Activated CD8-positive, alpha-beta memory T cell treated with anti-CD3 and anti-CD28 coated beads for 1 hour (primary cell): ENCODE measurements at places on chromosomes 1 and 21.

- DNase-seq = no peak
Observed at GRCh38 chr1:32170991-32171390, 8.5 kb upstream of the TXLNA start.

GRCh38 chr1:51760872-51761271, 117.7 kb downstream of the NRDC start:
- DNase-seq = no peak

- DNase-seq = no peak
Observed at GRCh38 chr1:160460683-160461287, 60.4 kb downstream of the VANGL2 start.

GRCh38 chr1:67941746-67942145, 108.5 kb upstream of the GNG12 start:
- DNase-seq = no peak

DNA sequence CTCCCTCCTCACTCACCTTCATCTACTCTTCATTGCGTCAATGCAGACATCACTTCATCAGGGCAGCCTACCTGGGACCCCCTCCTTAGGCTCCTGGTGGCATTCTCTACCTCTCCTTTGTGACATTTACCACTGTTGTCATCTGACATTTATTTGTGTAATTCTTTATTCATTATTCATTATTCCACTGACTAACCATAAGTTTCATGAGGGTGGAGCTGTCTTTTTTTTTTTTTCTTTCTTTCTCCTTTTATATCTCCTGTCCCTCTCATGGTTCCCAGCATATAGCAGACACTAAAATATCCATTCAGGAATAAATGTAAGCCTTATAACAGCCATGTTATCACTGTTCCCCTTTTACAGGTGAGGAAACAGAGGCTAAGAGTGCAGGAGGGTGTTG, 126.8 kb downstream of the KAZN start:
- no peak for DNase-seq

DNA sequence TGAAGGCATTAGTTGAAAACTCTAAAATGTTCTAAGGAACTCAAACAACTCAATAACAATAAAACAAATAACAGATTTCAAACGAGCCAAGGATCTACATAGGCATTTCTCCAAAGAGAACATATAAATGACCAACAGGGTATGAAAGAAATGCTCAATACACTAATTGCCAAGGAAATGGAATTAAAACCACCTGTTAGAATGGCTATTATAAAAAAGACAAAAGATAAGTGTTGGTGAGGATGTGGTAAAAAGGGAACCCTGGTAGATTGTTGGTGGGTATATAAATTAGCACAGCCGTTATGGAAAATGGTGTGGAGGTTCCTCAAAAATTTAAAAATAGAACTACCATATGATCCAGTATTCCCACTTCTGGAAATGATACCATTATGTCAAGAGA, 9.1 kb upstream of the VAV3 start:
- DNase-seq = no peak

- no peak for DNase-seq
Observed at GRCh38 chr1:28905921-28906666, 8.3 kb upstream of the EPB41 start.

DNA sequence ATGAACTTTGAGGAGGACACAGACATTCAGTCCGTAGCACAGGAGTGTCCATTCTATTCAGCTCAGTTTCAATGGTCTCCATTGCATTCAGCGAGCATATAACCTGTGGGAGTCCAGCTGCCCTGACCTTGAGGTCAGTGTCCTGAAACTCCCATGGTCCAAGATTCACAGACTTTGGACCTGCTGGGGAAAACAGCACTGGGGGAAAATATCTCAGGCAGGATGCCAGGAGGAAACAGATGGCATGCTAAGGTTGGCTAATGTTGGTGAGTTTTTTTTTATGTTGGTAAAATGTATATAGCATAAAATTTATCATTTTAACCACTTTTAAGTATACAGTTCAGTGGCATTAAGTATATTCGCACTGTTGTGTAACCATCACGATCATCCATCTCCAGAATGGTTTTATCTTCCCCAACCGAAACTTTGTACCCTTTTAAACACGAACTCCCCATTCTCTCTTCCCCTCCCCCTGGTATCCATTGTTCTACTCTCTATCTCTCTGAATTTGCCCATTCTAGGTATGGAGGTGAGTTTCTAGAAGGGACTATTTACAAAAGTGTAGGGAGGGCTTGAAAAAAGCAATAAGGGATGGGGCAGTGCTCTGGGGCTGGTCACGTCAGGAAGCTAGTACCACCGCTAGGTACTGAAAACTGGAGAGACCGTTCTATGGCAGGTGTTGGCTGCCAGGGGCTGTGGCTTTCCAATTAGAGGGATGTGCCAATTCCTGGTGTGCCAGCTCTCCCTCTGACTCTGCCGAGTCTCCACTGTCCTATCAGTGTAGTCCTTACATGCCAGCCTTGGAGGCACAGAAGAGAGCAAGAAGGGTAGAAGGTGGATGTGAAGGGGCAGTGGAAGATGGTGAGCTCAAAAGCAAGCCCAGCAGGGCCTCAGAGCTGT, 85.3 kb downstream of the FOXD2 start:
- DNase-seq = no peak

GRCh38 chr1:93178418-93178817, 1.8 kb downstream of the TMED5 start:
- no peak for DNase-seq

DNA sequence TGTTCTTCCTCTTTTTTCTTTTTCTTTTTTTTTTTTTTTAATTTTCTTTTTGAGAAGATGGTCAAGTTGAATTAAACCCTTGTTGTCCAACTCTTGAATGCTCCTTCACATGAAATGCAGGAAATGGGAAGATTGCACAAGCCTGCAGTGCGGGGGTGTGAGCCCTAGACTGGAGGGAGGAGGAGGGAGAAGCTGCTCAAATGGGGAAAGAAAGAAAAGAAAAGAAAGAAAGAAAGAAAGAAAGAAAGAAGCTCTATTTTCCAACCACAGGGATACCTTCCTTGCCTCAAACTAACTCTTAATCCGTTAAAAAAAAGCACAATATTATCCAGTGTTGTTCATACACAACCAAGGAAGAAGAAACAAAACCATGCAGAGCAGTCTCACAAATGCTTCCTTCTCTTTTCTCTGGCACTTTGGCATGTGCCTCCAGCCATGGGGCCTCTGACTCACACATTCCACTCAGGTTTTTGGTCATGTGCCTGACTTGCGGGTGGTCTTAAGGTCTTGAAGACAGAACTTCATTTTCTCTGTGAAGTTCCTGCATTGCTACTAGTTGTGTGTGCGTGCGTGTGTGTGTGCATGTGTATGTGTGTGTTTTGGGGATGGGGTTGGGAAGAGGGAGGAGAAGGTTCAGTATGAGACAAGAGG, 276.1 kb downstream of the RPS6KC1 start:
- no peak for DNase-seq

DNA sequence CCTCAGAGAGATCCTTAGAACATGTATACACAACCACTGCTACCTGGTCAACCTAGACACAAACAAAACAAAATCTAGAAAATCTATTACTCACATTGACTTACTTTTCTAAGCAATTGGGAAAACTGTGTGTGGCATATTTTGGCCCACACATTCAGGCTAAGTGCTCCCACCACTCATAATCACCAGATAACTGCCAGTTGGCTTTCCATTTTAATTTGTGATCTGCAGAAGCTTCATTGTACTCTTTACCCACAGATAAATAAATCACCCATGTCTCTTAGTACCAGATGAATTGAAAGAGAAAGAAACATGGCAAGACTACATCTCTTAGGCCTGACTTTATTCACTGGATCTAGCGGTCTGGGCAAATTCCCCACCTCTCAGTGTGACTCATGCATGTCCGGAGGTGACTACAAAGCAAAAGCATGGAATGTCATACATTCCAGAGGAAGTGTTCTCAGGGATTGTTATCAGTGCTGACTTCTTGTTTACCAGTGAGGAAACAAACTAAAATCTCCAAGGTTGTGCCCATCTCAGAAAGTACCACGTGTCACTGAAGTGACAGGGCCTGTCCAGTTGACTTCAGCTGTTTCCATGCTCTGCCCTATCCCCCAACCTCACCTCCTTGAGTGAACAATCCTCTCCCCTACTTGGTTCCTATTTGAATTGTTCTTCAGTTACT, 52.4 kb upstream of the BCL10 start:
- no peak for DNase-seq

- no peak for DNase-seq
Observed at GRCh38 chr1:211328084-211328694, 1.6 kb downstream of the TRAF5 start.

DNA sequence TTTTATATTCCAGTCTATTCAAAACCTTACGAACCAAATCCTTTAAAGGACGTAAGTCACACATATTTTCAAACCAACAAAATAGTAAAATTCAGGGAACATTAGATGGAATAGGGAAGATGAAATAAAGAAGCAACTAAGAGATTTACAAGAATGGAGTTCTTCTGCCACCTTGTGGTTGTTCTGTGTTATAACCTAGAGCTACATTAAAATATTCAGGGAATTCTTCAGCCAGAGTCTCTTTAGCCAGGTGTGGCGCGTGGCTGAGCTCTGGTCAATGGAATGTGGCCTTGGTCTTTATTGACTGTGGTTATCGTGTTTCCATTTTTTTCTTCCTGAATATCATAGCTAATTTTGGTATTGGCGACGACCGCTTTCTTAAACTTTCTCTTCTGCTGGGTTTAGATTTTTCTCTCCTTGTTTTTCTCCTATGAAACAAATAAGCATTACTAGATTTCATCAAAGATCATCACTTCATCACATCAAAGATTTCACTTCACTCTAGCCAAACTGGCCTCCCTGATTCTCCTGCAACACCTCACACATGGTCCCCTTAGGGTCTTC, 221.3 kb downstream of the MRPL39 start:
- no peak for DNase-seq

DNA sequence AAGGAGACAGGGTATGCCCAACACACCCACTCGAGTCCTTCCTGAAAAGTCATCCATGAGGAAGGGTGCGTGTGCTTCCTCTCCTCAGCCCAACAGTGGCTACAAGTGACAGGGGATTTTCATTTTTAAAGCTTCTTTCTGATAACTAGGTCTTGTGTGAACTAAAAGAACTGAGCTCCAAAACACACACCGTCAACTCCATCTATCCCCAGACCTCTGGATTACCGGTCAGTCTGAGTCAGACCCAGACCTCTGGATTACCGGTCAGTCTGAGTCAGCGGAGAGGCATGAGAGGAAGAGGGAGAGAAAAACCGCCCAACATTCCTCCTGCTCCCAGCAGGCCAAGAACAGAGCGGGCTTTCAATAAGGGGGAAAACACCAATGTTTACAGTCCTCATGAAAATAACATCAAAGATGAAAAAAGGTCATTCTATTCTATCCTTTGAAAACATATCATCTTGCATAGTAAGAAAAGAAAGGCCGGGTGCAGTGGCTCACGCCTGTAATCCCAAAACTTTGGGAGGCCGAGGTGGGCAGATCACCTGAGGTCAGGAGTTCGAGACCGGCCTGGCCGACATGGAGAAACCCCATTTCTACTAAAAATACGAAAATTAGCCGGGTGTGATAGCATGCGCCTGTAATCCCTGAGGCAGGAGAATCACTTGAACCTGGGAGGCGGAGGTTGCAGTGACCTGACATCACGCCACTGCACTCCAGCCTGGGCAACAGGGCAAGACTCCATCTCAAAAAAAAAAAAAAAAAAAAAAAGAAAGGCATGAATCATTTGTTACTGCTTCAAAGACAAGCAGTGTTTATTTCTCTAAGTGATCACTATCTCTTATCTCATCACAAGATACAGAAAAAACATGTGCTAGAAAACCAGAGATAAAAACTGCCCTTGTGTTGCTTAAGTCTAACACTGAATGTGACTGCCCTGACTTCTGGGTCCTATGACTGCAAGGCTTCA, 3.4 kb downstream of the PTTG1IP start:
- DNase-seq = no peak

DNA sequence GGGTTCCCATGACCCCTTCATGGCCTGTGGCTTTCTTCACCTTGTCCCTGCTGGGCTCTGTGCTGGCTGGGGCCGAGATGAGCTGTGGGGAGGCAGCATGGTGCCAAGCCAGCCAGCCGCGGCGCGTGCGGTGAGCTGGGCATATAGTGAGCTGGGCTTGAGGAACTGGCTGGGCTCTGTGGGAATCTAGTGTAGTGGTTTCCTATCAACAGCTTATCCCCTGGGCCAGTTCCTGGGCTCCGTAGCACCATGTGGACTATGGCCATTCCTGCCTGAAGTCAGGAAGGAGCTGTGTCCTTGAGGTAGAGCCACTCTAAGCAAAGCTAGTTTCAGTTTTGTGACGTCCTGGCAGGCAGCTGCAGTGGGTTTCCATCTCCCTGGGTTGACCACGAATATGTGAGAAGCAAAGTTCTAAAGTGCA, 1.8 kb downstream of the NCMAP start:
- no peak for DNase-seq

GRCh38 chr1:31793586-31794285, 22.1 kb downstream of the SPOCD1 start:
- no peak for DNase-seq

DNA sequence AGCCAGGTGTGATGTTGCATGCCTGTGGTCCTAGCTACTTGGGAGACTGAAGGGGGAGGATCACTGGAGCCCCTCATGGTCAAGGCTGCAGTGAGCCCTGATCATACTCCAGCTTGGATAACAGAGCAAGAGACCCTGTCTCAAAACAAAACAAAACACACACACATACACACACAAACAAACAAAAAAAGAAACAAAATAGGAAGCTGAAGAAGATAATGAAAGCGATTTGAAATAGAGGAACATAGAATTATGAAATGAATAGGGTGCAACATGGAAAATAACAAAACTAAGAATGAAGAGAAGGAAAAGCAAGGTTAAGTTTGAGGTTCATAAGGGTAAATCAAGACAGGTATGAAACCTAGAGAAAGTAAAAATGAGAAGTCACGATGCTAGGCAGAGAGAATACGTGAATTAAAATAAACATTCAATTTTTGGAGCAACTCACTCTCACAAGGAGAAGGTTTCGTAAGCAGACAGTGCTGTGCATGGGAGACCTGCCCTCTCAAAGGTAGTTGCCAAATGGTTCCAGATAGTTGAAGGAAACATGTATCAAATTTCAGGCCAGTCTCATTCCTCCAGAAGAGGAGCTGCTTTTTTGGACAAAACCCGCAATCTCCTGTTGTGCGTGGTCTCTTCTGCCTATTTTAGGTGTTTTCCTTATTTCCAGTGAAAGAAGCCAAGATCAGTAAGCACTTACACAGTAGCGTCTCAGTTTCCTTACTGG, 3.3 kb downstream of the CD46 start:
- DNase-seq = no peak

- DNase-seq = no peak
Observed at GRCh38 chr1:154453574-154454352, 48.3 kb upstream of the TDRD10 start.
